ENCODE measurements at places on chromosomes 3 and 15.

DNA sequence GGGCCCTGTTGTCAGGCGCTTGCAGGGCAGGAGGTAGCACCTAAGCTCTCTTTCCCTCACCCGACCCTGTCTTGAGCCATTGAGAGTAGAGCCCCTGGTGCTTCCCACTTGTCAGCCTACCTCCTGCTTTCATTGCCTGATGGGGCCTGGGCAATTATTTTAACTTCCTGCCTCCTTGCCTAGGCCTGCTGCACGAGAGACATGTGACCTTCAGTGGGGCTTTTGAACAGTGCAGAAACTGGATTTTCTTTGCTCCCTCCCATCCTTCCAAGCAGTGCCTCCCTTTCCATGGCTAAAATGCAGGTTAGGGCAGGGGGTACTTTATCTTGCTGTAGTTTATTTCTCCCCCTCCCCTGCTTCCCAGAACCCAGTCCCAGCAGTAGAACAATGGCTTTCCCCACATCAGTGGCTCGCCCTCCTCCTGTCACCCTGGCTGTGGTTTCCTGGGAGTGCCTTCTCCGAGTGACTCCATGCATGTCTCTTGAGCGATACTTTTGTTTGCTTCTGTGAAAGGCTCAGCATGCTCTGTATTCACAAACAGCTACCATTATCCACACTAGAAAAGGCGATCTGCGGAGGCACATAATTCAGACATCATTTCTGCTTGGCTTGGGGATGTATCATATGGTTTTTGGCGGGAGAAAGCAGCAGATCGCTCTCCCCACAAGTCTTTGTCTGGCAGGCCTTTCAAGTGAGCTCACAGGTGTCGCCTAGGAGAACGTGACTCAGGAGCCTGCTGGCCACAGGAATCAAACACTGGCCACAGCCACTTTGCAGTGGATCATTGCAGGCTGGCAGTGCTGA, 24.1 kb downstream of the PDIA5 start:
- DNase-seq: no peak

- no peak for DNase-seq
These were observed 40.3 kb upstream of the ZNF385D start for GRCh38 chr3:21791356-21791755.

- no peak for DNase-seq
These were observed 90.0 kb downstream of the TGFBR2 start for GRCh38 chr3:30696403-30696819.

GRCh38 chr3:88003115-88003755, 55.6 kb downstream of the CGGBP1 start:
- DNase-seq: no peak

- no peak for DNase-seq
These were observed 483.2 kb downstream of the RBMS3 start for GRCh38 chr3:29764041-29764440.

DNA sequence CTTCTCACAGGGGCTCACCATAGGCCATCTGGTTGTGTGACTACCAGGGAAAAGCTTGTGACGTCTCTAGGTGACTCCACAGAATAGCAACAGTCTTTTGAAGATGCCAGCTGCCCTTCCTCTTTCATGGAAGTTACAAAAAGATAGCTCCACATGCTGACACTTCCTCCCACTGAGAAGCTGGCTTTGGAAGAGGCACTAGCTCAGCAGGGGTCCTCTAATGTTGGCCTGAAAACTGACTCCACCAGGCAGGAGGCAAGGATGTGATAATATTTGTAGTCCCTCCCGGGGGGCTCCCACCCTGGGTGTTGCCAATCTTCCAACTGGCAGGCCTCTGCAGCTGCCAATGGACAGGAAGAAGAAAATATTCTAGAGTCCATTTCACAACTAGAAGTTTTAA, 343.5 kb downstream of the NEK10 start:
- DNase-seq: no peak

DNA sequence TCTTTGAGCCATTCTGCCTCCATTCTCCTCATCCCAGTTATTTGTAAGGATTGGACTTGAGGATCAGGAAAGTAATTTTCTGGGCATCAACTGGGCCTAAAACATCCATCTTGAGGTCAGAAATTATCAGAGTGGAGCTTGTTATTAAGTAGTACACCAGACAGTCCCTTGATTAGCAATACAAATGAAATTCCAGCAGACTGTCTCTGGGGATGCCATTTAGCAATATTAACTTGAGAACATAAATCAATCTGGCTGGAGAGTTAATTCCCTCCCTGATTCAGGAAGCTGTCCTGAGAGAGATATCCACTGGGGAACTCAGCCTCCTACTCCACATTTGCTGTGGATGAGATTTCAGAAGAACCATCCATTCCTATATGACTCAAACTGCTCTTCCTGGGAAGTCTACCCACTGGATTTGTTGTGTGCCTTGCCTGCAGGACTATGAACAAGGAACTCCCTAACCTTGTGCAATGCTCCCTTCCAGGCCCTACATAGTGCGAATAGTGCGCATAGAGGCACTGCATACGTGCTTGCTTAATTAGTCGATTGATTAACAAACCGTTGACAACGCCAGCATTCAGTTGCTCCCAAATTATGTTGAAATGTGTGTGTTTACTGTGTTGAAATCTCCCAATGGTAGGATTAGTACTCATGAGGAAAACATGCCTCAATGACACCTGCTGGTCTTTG, 36.1 kb upstream of the MTMR14 start:
- DNase-seq: no peak

- DNase-seq: no peak
These were observed 139.9 kb downstream of the GREM1 start for GRCh38 chr15:32857732-32858131.

DNA sequence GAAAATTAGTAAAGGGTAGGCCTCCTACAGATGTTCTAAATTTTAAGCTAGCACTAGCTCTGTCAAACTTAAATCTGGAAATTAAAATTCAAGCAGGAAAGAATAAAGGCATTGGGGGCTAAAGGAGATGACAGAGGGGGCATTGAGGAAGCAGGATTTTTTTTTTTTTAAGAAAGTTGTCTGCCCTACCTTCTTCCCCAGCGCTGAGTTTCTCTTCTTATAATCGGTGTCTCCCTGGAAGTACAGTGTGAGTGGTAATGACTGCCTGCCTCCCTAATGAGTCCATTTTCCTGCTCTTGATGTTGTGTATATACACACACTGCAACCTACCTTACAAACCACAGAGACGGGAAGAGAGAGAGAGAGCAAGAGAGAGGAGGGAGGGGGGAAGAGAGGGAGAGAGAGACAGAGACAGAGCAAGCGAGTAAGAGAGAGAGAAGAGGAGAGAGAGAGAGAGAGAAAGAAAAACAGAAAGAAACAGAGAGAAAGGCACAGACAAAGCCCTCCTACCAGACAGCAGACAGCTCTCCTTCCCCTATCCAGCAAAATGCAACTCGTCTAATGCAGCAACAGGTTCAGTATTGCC, 47.0 kb downstream of the ZBTB20 start:
- peak; percentile 10 for DNase-seq

DNA sequence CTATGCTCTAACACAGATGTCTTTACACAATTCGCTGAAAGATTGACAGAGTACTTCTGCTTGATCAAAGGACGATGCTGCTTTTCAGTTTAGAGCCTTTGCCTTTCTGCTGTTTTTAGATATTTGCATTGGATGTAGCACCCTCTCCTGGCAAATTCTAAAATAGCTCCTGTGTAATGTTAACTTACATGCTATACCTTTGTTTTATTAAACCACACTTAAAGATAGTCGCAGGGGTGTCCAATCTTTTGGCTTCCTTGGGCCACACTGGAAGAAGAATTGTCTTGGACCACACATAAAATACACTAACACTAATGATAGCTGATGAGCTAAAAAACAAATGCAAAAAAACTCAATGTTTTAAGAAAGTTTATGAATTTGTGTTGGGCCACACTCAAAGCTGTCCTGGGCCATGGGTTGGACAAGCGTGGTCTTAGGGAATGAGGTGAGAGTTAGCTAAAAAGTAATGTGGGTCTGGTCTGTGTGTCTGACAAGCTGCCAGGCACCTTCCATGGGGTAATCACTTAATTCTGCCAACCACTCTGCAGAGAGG, 62.9 kb downstream of the ATG7 start:
- DNase-seq: no peak

DNA sequence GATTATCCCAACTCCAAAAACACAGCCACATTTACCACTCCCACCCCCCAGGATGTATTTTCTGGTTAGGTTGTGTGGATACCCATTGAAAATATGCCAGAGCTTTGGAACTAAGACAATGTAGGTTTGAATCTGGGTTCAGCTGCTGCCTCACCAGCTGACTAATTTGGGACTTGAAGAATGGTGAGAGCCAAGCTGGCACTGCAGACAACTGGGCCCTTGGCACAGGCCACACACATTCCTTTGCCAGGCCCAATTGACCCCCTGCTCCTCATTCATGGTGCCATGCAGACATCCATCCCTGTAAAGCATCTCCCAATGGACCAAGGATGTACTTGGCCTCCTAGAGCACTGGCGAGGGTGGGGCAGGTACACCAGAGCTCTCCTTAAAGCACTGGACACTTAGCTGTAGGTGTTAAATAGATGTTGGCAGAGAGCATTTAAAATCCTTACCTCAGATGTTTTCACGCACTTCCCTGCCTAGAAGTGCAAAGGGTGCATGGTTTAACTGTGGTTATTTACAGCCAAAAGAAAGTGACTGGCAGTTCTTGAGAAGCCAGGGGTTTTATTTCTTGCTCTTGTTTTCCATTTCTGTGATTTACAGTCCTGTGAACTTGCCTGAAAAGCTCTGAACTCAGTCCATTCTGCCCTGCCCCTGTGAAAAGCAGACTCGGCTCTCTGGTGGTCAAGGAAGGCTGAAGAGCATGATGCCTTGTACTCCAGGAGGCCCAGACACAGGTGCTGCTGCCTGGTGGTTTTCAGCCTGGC, 138.5 kb downstream of the CLSTN2 start:
- no peak for DNase-seq

DNA sequence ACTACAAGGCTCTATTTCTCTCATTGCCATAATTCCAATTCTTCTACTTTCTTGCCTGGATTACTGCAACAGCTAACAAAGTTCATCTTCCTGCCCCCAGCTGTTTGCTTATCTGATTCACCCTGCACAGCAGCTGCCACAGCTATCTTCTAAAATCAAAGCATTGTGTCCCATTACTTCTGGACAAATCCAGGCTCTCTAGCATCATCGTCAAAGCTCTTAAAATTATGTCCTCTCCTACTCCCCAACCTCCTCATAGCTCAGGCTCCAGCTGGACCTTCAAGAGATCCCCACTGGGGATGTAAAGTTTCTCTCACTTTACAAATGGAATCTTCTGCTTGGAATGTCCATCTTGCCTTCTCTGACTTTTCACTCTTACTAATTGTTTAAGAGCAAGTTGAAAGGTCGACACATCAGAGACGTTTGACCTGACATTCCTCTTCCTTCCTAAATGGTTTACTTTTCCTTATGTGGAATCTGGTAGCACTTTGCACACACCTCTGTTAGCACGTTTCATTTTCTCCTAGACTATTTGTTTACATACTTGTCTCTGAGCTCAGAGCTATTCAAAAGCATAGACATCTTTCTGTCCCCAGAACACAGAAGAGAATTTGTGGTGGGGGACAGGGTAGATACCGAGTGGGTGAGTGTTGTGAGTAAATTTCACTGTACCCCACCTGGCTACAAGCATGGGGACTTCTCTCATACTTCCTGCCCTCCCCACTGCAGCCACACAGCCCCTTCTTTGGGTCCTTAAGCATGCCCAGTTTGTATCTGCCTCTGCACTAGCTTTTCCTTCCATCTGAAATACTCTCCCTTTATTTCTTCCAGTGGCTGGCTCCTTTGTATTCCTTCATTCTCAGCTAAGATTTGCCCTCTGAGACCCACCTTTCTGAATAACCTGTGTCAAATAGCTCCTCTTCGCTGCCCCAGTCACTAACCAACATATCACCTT, 77.9 kb downstream of the SERPINI1 start:
- no peak for DNase-seq

GRCh38 chr3:130907966-130908365, 14.1 kb downstream of the ATP2C1 start:
- no peak for DNase-seq

DNA sequence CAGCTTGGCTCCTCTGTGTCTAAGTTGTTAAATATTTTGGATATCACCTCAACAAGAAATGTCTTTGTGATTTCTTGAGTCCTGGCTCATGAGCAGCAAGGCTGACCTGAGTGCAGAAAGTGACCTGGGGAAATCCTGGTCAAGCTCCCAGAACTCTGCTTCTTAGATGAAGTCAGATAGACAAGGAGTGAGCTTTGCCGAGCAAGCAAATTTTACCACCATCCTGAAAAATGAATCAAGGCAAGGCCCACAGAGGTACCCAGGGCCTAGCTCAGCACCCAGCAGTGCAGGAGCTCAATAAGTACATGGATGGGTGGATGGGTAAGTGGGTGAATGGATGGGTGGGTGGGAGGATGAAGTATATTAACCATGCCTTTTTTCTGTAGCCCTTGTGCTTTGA, 291.8 kb downstream of the UACA start:
- DNase-seq: no peak

- DNase-seq: no peak
These were observed 135.3 kb upstream of the LMCD1 start for GRCh38 chr3:8366219-8366810.

GRCh38 chr3:52388933-52389332, 56.0 kb downstream of the SEMA3G start:
- no peak for DNase-seq

- no peak for DNase-seq
These were observed 30.7 kb upstream of the CBLB start for GRCh38 chr3:105899516-105899915.

DNA sequence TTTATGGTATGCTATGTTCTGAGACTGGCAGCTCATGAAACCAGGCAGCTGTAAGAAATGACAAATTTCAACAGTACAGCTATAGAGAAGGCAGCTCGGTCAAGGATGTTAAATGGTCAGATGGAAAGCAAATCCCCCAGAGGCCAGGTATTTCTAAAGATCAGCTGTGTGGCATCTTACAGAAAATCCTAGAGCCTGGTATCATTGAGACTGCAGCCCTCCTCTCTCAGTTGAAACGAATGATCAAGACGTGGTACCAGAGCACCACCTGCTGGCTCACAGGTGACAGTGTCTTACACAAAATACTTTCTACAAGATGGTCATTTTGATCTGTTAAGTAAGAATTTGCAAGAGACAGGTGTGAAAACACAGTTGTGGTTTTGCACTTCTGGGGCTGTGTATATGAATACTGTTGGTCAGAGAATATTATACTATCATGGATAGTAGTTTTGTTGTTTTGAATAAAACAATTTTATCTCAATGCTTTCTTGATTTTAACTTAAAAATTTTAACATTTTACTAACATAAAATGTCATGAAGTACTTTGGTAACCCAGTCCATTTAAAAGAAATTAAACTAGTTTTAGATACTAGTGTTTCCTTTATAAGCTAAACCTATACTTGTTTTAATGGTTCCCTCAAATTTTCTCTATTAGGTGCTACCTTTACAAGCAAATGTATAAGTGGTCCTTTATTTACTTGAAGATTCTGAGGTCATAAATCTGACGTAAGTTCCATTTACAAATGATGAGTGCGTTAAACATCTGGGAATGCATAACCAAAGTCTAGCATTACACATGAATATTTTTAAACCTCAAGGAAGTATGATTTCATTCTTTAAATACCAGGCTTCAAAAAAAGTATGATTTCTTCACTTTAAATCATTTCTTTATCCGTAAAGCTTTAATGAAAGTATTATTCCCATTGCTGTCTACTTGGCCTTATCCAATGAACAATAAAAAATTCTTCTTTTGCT, 121.8 kb downstream of the PDZRN3 start:
- peak; percentile 27 for DNase-seq

- DNase-seq: no peak
These were observed 49.4 kb downstream of the ITGB5 start for GRCh38 chr3:124837730-124838186.

All from activated CD4-positive, alpha-beta T cell treated with anti-CD3 and anti-CD28 coated beads, Interleukin-2, amount 50 U/mL, for 24 hours (primary cell).